ENCODE measurements at places on chromosomes 1 and 21. TPM values are rescaled to one million over a fixed set of nuclear protein-coding genes. Genes with fewer than 3 reads are reported as not detected.

- peaks cover 16% of the 10 kb centered on the region for H3K4me1 ChIP-seq
- no peak overlapping the region for H3K4me3 ChIP-seq
- peaks cover 1% of the 10 kb centered on the region for H3K27me3 ChIP-seq
- no peaks in the 10 kb centered on the region for H3K36me3 ChIP-seq
Observed at GRCh38 chr1:9008236-9008635, 18.0 kb downstream of the SLC2A7 start.

DNA sequence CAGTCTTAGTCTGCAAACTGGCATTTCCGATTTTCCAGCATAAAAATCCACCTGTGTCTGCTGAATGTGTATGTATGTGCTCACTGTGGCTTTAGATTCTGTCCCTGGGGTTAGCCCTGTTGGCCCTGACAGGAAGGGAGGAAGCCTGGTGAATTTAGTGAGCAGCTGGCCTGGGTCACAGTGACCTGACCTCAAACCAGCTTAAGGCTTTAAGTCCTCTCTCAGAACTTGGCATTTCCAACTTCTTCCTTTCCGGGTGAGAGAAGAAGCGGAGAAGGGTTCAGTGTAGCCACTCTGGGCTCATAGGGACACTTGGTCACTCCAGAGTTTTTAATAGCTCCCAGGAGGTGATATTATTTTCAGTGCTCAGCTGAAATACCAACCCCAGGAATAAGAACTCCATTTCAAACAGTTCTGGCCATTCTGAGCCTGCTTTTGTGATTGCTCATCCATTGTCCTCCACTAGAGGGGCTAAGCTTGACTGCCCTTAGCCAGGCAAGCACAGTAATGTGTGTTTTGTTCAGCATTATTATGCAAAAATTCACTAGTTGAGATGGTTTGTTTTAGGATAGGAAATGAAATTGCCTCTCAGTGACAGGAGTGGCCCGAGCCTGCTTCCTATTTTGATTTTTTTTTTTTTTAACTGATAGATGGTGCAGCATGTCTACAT, 2.5 kb upstream of the OLFML3 start:
- peaks cover 42% of the 10 kb centered on the region for H3K4me1 ChIP-seq
- H3K27me3 ChIP-seq, result no peaks in the 10 kb centered on the region
- H3K4me3 ChIP-seq, result no peak overlapping the region
- no peak for DNase-seq

C1orf87 gene
- total RNA-seq, result not detected

DNA sequence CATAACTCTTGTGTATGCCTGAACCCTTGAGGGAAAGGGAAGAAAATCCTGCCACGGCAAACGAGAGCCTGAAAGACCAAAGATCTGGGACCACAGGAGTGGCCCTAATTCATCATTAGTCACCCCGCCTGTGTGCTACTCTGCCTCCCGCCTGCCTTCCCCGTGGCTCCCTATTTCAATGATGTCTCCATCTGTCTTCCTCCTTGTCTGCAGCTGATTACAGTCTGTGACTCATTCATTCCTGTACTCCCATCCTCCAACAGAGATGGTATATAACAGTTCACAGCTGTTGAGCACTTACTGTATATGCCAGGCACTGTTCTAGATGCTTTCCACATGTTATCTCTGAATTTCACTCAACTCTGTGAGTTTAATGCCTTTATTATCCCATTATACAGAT, 96.6 kb downstream of the SEC16B start:
- no peaks in the 10 kb centered on the region for H3K4me1 ChIP-seq
- H3K27ac ChIP-seq, result no peak overlapping the region
- no peak overlapping the region for H3K4me3 ChIP-seq
- no peak for DNase-seq

GRCh38 chr1:186880982-186881381, 52.2 kb downstream of the PLA2G4A start:
- no peaks in the 10 kb centered on the region for H3K36me3 ChIP-seq
- no peak overlapping the region for H3K27ac ChIP-seq
- no peak overlapping the region for H3K4me3 ChIP-seq
- H3K27me3 ChIP-seq, result no peaks in the 10 kb centered on the region
- no peaks in the 10 kb centered on the region for H3K4me1 ChIP-seq
- no peak for DNase-seq

ADORA1 gene
- not detected for total RNA-seq

- H3K27ac ChIP-seq, result no peak overlapping the region
- no peak overlapping the region for H3K4me3 ChIP-seq
- no peaks in the 10 kb centered on the region for H3K36me3 ChIP-seq
- no peaks in the 10 kb centered on the region for H3K27me3 ChIP-seq
- DNase-seq, result no peak
Observed at GRCh38 chr1:2349806-2350205, 41.5 kb downstream of the MORN1 start.

MOB3C gene
- total RNA-seq, result 23.8 TPM

DNA sequence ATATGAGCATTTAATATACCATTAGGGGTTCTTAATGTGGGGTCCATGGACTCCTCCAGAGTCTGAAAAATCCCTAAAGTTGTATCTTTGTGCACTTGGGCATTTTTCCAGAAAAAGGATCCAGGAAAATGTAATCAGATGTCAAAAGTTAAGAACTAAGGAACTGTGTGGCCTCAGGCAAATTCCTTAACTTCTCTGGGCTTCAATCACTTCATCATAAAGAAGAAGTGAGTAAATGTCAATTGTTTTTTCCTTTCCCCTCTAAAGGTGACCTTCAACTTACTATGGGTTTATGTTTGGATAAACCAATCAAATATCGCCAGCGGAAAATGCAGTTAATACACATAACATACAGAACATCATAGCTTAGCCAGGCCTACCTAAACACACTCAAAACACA, 2.5 kb downstream of the MAD2L2 start:
- no peak for DNase-seq
- H3K4me3 ChIP-seq, result no peak overlapping the region
- H3K27me3 ChIP-seq, result peaks cover 4% of the 10 kb centered on the region
- peaks cover 20% of the 10 kb centered on the region for H3K4me1 ChIP-seq

DNA sequence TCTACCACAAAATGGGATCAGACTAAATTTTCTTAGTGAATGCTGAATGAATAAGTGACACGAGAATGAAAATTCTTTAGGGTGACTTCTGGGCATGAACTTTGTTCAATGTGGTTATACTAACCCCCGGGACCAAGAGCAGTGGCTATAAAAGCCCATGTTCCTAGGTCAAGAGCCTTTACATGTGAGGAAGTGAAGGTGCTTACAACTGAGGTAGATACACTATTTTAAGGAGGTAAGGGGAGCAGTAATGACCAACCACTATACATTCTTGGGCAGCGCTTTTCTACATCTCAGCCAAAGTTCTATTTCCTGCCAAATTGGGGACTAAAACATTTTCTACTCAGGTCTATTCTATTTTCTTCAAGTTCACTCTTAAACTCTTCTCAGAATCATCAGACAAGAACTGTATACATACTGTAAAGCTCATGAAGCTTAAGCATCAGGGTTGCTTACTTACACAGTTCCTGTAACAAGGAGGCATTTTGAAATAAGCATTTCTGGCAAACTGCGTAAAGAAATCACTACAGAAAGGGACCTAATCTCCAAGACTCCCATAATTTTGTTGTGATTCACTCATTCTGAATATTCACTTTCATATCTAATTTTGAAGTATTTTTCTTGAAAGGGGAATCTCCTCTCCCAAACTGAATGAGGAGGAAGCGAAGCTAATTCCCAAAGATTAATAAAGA, 8.5 kb upstream of the ARHGAP29 start:
- no peak for DNase-seq
- H3K27me3 ChIP-seq, result peaks cover 64% of the 10 kb centered on the region
- H3K27ac ChIP-seq, result no peak overlapping the region
- H3K4me1 ChIP-seq, result peaks cover 9% of the 10 kb centered on the region

TRIM46 gene
- total RNA-seq, result 17.8 TPM

DNA sequence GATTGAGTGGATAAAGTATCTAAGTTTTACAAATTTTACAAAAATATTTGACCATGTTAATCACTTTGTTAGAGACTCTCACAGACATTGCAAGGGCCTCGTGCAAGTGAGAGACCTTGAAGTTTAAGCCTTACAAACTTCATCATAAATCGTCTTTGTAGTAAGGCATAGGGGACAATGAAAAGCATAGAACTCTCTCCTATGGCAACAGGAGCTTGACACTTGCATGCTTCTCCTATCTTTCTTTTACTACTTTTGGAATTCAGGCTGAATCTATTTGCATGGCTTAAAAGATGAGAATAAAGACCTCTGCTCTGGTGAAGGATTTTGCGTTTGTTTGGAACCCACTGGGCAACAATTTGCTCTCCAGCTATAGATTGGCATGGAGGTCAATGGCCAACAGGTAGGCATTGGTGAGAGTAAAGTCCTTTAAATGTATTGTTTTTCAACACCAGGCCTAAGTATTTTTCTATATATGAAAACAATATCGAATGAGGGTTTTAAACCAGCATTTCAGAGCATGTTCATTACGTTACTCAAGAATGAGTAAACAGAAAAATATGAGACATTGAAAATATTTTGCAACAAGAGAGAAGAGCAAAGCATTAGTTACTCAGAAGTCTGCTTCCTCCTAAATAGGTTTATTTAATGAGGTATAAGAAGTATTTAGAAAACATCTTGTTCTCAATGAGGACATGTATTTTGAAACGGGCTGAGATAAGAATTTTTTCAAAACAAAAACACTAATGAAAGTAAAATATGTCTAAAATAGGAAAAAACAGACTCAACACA, 192.2 kb downstream of the TGFB2 start:
- H3K4me3 ChIP-seq, result no peak overlapping the region
- H3K4me1 ChIP-seq, result no peaks in the 10 kb centered on the region
- no peak for DNase-seq
- H3K27me3 ChIP-seq, result no peaks in the 10 kb centered on the region
- no peaks in the 10 kb centered on the region for H3K36me3 ChIP-seq
